ENCODE measurements at places on chromosomes 7 and 10. TPM values are rescaled to one million over a fixed set of nuclear protein-coding genes. Genes with fewer than 3 reads are reported as not detected.

The LOXL4 gene
- polyA plus RNA-seq, result 0.76 TPM

The ZC3HAV1L gene
- 6.9 TPM for polyA plus RNA-seq

The CLIP2 gene
- 110 TPM for polyA plus RNA-seq

The SPDYE5 gene
- 2.0 TPM for polyA plus RNA-seq

The CALY gene
- polyA plus RNA-seq, result 230 TPM

The OR2A7 gene
- polyA plus RNA-seq, result 0.25 TPM

The VPS41 gene
- polyA plus RNA-seq, result 89.2 TPM

The OR2F2 gene
- polyA plus RNA-seq, result not detected

The RAPGEF5 gene
- 21.2 TPM for polyA plus RNA-seq

The IFRD1 gene
- polyA plus RNA-seq, result 46.2 TPM

The SEMA4G gene
- 67.0 TPM for polyA plus RNA-seq

The STARD3NL gene
- polyA plus RNA-seq, result 111 TPM

The STOX1 gene
- polyA plus RNA-seq, result 10.7 TPM

The ADAP1 gene
- 116 TPM for polyA plus RNA-seq

All from spinal cord (tissue), 10 donors.